AG09309 (cell line): ENCODE measurements at places on chromosomes 3 and 15.

GRCh38 chr3:40404591-40405198, 17.7 kb downstream of the ENTPD3 start:
- no peak for DNase-seq

DNA sequence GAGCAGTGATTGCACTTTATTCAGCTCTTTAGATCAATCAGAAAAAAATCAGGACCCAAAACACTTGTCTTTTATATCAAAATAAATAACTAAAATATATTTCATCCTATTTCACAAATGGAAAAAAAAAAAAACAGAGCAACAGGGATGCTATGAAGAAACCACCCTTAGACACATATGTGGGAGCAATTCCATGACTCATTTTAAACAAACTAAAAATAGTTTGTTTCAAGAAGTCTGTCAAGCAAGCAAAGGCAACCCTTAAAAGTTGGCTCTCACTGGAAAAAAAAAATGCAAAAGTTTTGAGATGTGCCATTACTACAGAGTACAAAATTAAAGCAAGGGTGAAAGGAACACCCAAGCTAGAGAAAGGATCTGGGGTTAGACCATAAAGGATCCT, 5.7 kb downstream of the ATP13A3 start:
- DNase-seq: no peak

- no peak for DNase-seq
Measured at GRCh38 chr15:75454471-75455378, 3.2 kb upstream of the SIN3A start.

GRCh38 chr3:17979911-17980310, 237.5 kb upstream of the TBC1D5 start:
- no peak for DNase-seq

DNA sequence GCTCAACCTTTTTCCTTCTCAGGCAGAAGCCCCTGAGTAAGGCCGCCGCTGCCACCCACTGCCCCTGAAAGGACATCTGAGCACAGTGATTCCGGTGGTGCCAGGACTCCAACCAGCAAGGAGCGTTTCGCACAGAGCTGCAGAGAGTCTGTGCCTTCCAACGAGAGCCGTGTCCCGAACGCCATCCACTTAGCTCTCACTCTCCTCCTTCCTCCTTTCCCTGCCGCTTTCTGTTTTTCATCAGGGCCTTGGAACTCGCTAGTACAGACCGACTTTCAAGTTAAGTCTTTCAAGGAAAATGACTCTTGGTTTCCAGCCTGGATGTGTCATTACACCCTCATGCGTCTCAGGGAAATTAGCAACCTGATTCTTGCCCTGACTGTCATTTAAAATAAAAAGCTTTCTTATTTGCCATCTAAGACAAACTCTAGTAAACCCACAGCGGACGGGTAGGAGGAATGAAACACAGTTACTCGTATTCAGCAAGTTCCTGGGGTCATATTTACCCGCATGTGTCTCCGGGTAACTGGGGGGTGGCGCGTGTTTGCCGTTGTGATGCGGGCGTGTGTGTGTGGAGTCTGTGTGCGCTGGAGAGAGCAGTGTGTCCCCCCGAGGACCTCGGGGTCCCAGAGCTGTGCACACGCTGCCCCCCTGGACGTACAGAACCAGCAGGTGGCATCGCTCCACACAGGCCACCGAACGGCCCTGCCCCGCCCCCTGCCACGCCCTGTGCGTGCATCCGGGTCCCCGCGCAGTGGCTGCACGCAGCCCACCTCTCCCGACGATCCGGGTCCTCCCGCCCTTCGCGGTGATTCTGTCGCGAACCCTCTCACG, 30.4 kb upstream of the ALDH1A3 start:
- DNase-seq: no peak

- no peak for DNase-seq
Measured at GRCh38 chr15:48086133-48086532, 34.7 kb upstream of the SLC24A5 start.

- DNase-seq: no peak
Measured at GRCh38 chr3:138461246-138461645, 26.8 kb downstream of the ESYT3 start.

DNA sequence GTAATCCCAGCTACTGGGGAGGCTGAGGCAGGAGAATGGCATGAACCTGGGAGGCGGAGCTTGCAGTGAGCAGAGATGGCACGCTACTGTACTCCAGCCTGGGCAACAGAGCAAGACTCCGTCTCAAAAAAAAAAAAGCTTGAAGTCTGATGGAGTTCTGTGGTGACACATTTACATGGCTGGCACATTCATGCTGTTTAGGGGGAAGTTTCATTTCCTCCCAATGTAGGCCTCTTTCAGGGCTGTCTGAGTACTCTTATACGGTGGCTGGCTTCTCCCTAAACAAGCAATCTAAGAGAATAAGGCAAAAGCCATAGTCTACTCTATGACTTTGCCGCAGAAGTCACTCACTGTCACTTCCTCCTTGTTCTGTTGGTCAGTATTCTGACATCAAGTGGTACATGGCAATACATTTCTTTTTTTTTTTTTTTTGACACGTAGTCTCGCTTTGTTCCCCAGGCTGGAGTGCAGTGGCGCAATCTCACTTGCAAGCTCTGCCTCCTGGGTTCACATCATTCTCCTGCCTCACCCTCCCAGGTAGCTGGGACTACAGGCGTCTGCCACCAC, 41.2 kb downstream of the OIP5 start:
- no peak for DNase-seq

GRCh38 chr3:194046995-194047645, 88.8 kb upstream of the HES1 start:
- DNase-seq: no peak
